ENCODE measurements at places on chromosomes 4 and X.

GRCh38 chrX:45622042-45622423 lies 421.4 kb upstream of the DIPK2B start:
- no peak for DNase-seq

DNA sequence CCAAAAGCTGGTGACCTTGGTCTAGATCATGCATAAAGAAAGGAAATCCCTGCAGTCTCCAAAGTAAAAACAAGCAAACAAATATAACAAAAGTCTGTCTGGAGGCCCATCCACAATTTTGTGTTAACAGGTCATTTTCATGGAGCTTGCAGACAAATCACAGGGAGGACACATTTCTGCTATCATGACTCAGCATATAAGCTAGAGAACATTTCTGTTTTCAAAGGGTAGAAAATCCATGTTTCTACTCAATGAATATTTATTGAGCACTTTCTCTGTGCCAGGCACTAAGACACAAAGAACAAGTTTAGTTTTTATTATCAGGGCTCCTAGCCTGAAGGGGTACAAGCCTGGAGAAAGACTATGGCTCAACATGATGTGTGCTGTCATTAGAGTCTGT lies 71.1 kb downstream of the PARM1 start:
- no peak for DNase-seq

- DNase-seq: no peak
These were observed 12.6 kb downstream of the DCLK2 start for GRCh38 chr4:150090836-150091235.

GRCh38 chr4:87053802-87054767 lies 119.3 kb downstream of the AFF1 start:
- DNase-seq: no peak

DNA sequence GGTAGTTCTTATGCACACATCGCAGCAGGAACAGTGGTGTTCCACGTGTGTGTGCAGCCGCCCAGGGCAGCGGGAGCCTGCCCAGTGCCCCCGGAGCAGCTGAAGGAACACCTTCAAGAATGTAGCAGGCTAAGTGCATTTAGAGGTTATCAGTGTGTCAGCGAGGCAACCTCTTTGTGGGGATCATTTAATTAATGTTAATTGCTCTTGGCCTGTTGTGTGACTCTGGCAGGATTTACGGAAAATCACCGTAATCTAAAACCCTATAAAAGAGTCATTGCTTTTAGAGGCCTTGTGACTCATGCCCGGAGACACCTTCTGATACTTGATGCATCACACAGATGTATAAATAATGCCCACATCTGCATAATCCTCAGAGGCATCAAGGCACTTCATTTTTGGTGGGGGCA lies 47.3 kb upstream of the GATB start:
- no peak for DNase-seq

DNA sequence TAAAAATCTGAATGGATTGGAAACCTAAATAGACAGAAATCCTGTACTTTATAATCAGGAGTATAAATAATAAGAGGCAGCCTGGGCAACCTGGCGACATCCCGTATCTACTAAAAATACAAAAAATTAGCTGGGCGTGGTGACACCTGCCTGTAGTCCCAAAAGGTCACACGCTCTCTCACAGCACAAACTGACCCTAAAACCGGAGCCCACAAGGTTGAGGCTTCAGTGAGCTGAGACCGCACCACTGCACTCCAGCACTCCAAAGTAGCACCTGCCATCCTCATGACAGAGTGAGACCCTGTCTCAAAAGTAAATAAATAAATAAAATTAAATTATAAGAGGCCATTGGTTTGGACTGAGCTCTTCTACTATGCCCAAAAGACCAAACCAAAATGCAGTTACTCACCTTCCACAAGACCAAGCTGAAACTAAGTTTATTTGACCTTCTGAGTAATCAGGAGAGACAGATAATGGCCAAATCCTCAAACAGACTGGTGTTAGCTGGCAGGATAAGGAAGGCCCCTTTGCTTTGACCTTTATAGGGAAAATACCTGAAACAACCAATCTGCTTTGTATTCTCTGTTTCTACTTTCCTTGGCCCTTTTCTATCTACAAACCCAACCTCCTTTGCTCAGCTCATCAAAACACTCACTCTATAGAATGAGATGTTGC lies 3.2 kb upstream of the GRSF1 start:
- no peak for DNase-seq

GRCh38 chr4:119570401-119570800 lies 58.2 kb downstream of the PDE5A start:
- no peak for DNase-seq

- no peak for DNase-seq
These were observed 121.0 kb upstream of the TEX13D start for GRCh38 chrX:124211312-124211942.

All from gastrocnemius medialis (tissue), 4 donors.